ENCODE measurements at places on chromosomes 2 and 18.

DNA sequence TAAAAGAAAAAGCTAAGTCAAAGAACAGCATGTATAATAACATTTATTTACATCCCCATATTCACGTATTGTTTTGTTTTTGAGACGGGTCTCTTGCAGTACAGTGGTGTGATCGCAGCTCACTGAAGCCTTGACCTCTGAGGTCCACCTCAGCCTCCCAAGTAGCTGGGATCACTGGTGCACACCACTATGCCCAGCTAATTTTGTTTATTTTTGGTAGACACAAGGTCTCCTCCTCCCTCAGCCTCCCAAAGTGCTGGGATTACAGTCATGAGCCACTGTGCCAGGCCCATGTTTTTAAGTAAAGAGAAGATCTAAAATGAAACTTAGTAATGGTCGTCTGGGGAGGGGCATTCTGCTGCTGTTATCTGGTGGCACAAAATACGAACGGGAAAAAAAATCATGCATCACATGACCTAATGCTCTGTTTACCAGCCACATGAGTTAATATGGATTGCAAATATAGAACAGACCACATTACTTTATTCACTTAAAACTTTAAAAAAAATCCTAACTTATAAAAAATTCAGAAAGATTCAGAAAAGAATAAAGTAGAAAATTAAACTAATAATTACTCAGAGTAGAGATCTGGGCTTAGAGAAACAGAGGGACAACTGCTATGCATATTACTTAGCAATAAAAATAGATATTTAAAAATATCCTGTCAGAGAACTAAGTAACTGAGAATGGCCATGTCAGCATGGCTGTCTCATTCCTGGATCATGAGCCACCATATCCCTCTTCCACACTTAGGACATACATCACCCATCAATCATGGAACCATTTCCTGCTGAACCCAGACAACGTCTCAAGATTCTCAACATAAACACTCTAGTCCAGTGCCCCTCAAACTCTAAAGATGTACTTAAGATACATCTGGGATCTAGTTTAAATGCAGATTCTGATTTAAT is 7.3 kb downstream of the MMADHC start:
- DNase-seq, result no peak

DNA sequence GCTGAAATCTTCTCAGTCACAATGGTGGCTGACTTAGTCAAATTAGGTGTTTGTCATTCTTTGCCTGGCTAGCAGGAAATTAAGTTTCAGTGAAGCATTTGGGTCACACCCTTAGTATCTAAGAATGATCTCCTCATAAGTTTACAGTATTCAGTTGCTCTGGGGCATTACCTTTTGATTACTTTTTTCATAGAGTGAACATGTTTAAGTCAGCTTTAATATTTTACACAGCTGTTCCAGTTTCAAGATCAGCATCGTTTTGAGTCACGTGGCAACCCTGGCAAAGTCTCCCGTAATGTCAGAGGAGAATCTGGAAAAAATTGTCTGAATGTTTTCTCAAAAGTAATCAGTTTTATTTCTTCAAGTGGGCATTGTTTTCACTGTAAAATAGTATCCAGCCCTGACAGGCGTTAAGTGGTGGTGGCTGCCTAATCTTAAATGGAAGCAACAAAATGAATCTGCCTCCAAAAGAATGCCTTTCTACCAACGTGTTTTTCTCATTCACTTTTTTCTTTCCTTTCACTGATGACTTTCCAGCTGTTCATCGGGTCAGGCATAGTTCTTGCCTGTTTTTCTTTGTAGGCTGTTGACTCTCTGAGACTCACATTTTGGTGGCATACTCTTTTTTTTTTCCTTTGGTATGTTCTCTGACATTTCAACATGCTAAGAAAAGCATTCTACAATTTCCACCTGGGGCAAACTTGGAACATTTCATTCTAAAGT is 319.6 kb upstream of the TCF4 start:
- DNase-seq, result no peak

DNA sequence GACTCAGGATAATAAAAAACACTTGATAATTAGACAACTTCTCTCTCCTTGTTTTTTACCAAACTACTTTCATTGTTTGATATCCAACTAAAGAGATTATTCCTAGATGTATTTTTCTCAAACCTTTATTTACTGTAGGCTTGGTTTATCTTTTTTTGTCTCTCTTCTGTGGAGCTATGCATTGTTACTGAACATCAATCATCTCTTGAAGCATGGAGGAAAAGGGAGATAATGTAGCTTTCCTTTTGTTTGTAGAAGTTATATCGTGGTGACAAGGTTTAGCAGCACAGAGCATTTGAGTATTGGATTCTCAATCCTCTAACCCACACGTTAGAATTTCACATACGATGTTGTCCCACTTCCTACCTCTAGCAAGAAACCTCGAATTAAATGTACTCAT is 41.7 kb downstream of the SMCHD1 start:
- no peak for DNase-seq

GRCh38 chr18:45208164-45208563 is 407.1 kb upstream of the SLC14A2 start:
- DNase-seq, result no peak

DNA sequence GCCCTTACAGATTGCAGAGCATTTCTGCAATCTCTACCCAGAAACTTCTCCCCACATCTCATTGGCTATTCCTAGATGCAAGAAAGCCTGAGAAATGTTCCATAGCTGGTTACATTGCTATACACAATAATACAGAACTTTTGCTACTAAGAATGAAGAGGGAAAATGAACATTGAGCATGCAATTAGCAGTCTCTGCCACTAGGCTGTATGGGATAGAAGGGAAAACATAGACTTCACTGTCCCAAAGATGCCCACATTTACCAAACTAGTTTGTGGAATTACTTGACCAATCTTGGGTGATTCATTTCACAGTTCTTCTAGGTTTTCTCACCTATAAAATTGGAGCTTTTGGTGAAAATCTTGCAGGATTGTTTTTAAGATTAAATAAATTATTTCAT is 265.7 kb upstream of the NT5C1B start:
- DNase-seq, result no peak

DNA sequence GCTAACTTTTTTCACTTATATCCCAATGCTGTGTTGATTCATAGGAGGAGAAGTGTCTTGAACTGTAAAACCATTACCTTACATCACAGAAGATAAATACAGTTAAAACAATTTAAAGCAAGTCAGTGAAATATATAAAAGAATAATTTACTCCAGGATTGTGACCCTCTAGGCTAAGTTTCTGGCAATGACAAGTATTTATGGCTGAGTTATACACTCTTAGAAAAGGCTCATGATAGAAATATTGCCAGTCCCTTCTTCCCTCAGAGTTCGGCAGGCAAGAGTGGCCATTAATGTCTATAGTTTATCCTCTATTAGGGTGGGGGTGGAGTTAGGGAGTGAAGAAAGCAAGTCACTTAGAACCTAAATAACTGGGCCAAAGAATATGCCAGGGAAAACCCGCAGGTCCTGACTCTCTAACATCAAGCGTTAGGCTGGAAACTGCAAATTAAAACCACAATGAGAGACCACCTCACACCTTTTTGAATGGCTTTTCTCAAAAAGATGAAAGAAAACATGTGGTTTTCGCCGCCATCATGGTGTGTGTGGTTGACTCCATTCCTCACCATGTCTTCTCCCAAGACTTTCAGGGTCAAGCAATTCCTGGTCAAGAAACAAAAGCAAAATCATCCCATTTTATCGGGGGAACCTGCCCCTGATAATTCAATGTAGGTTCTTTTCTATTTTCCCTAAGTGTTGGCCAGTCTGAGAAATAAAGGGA is 69.3 kb downstream of the CD226 start:
- no peak for DNase-seq

DNA sequence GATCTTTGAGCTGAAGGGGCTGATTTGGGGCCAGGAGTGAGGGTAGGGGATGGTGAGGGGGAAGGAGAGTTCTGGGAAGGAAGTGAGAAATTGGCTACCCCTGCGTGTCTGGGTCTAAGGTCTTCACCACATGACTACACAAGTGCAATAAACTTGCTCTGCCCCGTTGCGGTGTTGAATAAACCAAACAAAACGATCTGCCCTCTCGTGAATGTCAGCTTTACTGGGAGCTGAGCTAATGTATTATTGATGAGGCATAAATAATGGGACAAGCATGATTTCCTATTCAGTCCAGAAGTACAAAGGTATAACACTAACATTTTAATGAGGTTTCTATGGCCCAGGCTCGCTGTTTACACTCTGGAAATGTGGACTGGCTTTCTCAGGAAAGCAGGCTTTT is 8.0 kb upstream of the CFAP221 start:
- DNase-seq, result no peak

DNA sequence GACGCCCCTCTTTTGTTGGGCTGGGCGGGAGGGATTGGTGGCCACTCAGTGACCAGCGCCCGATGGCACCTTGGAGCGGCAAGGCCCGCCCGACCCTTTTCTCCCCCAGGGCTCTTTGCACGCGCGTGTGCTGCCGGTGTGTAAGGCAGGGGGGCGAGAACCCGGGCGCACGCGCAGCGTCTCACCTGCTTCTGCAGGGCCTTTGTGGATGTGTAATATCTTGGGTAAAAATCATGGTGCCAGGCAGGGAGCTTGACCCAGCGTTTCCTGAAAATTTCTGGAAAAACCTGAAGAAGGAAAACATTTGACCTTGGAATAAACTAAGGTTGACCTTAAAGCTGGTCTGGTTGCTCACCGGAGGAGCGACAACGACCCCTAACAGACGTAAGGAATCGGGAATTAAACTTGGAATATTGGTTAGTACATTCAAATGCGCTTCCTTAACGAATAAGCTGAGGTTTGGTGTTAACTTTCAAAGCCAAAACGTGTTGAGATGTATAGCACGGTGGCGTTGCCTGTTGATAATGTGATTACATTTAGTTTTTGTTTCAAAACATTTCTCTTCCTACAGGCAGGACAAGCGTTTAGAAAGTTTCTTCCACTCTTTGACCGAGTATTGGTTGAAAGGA is 438 bp downstream of the HSPE1 start:
- DNase-seq, result no peak

GRCh38 chr18:55321265-55322177 is 266.5 kb downstream of the TCF4 start:
- no peak for DNase-seq

DNA sequence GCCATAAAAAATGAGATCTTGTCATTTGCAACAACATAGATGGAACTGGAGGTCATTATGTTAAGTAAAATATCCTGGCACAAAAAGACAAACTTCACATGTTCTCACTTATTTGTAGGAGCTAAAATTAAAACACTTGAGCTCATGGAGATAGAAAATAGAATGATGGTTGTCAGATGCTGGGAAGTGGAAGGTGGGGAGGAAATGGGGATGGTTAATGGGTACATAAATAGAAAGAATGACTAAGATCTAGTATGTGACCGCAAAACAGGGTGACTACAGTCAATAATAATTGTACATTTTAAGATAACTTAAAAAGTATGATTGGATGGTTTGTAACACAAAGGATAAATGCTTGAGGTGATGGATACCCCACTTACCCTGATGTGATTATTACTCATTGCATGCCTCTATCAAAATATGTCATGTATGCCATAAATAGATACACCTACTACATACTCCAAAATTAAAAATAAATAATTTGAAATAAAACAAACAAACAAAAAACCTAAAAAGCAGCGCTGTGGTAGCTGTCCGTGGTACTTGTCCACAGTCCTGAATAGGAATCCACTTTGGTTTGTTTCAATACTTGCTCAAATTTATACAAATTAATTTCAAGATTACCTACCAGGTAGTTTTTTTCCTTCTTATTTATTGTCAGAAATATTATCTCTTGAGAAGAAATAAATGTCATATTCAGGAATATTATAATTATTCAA is 224.5 kb downstream of the DLGAP1 start:
- no peak for DNase-seq

GRCh38 chr2:204110338-204110741 is 173.8 kb downstream of the ICOS start:
- peak; percentile 84 for DNase-seq

- DNase-seq, result no peak
Observed at GRCh38 chr18:75200071-75200470, 8.9 kb downstream of the PTGR3 start.

- no peak for DNase-seq
Observed at GRCh38 chr2:120453635-120453998, 107.7 kb downstream of the INHBB start.
